Keratinocyte (primary cell): ENCODE measurements at places on chromosomes 2 and 18. TPM values are rescaled to one million over a fixed set of nuclear protein-coding genes. Genes with fewer than 3 reads are reported as not detected.

The ICA1L gene
- 1.1 to 2.2 TPM (median 1.8 TPM) in 3 replicates for polyA plus RNA-seq

The FSIP2 gene
- 0.31 to 0.45 TPM (median 0.38 TPM) in 3 replicates for polyA plus RNA-seq

The GKN2 gene
- 0.08 TPM in 1 of 3 replicates, not detected in the others for polyA plus RNA-seq

The TUBA4B gene
- 0.08 TPM in 1 of 3 replicates, not detected in the others for polyA plus RNA-seq

The LIPG gene
- polyA plus RNA-seq: 200 to 263 TPM (median 241 TPM) in 3 replicates

The HOXD1 gene
- not detected in 3 replicates for polyA plus RNA-seq

The RESP18 gene
- not detected in 3 replicates for polyA plus RNA-seq

The RANBP2 gene
- polyA plus RNA-seq: 15.8 to 27.4 TPM (median 18.4 TPM) in 3 replicates

The CGREF1 gene
- 1.1 to 1.4 TPM (median 1.3 TPM) in 3 replicates for polyA plus RNA-seq

The IL1R1 gene
- 6.9 to 10.5 TPM (median 7.5 TPM) in 3 replicates for polyA plus RNA-seq

The GDF7 gene
- polyA plus RNA-seq: not detected in 3 replicates

The HOXD3 gene
- not detected in 3 replicates for polyA plus RNA-seq

The LHCGR gene
- not detected in 3 replicates for polyA plus RNA-seq

The PPP1R1C gene
- polyA plus RNA-seq: 3.0 to 4.3 TPM (median 3.1 TPM) in 3 replicates

The PNO1 gene
- polyA plus RNA-seq: 16.2 to 22.5 TPM (median 18.8 TPM) in 3 replicates

The STPG4 gene
- 0.26 TPM in 1 of 3 replicates, not detected in the others for polyA plus RNA-seq

The CAVIN2 gene
- 5.3 to 10.2 TPM (median 9.4 TPM) in 3 replicates for polyA plus RNA-seq

The CD207 gene
- polyA plus RNA-seq: not detected in 3 replicates

The PRKAG3 gene
- not detected in 3 replicates for polyA plus RNA-seq

The AMER3 gene
- not detected in 3 replicates for polyA plus RNA-seq

The ZSWIM2 gene
- polyA plus RNA-seq: not detected in 3 replicates

The VWA3B gene
- polyA plus RNA-seq: 0.05 to 0.24 TPM in 2 of 3 replicates, not detected in the other

The HOXD11 gene
- polyA plus RNA-seq: 0.08 TPM in 1 of 3 replicates, not detected in the others

The CHRNG gene
- polyA plus RNA-seq: not detected in 3 replicates

The STEAP3 gene
- polyA plus RNA-seq: 15.5 to 29.7 TPM (median 19.9 TPM) in 3 replicates

The CFAP221 gene
- polyA plus RNA-seq: not detected in 3 replicates

The RND3 gene
- polyA plus RNA-seq: 73.4 to 298 TPM (median 202 TPM) in 3 replicates

The KCNF1 gene
- polyA plus RNA-seq: 0.05 to 0.10 TPM (median 0.08 TPM) in 3 replicates

The CPLX4 gene
- not detected in 3 replicates for polyA plus RNA-seq

The COBLL1 gene
- 11.1 to 25.6 TPM (median 14.9 TPM) in 3 replicates for polyA plus RNA-seq

The HK2 gene
- 20.3 to 27.1 TPM (median 23.2 TPM) in 3 replicates for polyA plus RNA-seq
